ENCODE measurements at places on chromosomes 13 and 19. TPM values are rescaled to one million over a fixed set of nuclear protein-coding genes. Genes with fewer than 3 reads are reported as not detected.

TEX101 gene
- total RNA-seq = not detected

- H3K36me3 ChIP-seq = no peaks in the 10 kb centered on the region
- no peak overlapping the region for H3K4me3 ChIP-seq
Measured at GRCh38 chr13:34628209-34628682, 313.8 kb upstream of the NBEA start.

FAM216B gene
- not detected for total RNA-seq

DNA sequence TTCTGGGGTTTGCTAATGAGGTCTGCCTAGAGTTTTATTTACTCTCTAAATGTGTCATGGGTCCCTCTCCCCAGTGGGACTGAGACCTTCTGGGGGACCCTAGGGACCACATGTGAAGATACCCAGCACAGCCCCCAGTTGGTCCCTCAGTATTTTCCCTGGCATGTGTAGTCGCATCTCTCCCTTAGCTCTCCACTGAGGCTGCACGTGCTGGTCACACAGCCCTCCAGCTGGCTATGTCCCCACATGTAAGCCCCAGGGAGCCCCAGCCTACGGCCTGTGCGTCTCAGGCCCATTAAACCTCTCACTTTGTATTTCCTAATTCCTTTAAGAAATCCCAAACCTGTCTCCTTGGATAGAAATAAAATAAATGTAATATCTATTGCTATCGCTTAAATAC lies 189.6 kb upstream of the TSHZ3 start:
- no peak overlapping the region for H3K4me3 ChIP-seq
- H3K27me3 ChIP-seq = no peaks in the 10 kb centered on the region
- no peaks in the 10 kb centered on the region for H3K4me1 ChIP-seq

DNA sequence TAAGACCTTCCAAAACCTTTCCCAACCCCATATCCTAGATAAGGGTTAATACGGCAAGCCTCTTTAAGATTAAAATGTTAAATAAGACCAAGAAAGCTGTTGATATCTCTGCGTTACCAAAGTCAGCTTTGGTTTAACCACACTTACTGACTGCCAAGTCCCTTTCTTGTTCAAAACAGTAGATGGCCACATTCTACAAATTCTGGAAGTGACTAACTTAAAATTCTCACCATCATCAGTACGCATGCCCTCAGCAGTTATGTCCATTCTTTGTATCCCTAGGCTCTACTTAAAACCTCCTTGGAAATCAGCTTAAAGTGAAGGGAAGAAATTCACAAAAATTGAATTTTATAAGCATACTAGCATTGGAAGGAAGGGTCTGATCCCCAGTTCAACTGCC lies 23.6 kb downstream of the SOHLH2 start:
- no peaks in the 10 kb centered on the region for H3K27me3 ChIP-seq
- H3K36me3 ChIP-seq = no peaks in the 10 kb centered on the region
- DNase-seq = no peak
- no peak overlapping the region for H3K27ac ChIP-seq

- peaks cover 82% of the 10 kb centered on the region for H3K4me1 ChIP-seq
- no peaks in the 10 kb centered on the region for H3K27me3 ChIP-seq
- no peak for DNase-seq
Measured at GRCh38 chr19:1416014-1416841, 8.8 kb downstream of the DAZAP1 start.

DNA sequence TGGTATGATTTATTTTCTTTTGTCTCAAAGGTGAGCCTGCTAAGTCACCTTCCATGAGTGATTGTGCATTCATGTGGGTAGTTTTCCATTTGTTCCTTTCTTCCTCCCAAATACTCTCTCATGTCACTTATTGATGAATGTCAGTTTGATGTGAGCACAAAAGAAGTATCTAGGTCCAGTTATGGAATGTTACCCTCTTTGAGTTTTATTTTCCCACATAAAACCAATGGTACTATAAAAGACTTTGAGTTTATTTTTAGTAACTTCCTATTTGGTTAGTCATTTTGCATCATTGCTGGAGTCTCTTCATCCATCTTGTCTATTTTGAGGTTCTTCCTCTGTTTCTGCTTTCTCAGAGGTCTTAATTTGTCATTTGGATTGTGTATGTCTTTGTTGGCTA lies 321.3 kb downstream of the GPC6 start:
- no peak for DNase-seq
- H3K4me3 ChIP-seq = no peak overlapping the region
- no peak overlapping the region for H3K27ac ChIP-seq
- H3K36me3 ChIP-seq = no peaks in the 10 kb centered on the region

ZNF708 gene
- 22.9 TPM for total RNA-seq

- no peaks in the 10 kb centered on the region for H3K4me1 ChIP-seq
- no peaks in the 10 kb centered on the region for H3K36me3 ChIP-seq
- no peak for DNase-seq
- H3K27ac ChIP-seq = no peak overlapping the region
Measured at GRCh38 chr13:67619351-67619994, 389.3 kb upstream of the PCDH9 start.

- H3K36me3 ChIP-seq = no peaks in the 10 kb centered on the region
- H3K4me3 ChIP-seq = no peak overlapping the region
- DNase-seq = no peak
- H3K27ac ChIP-seq = no peak overlapping the region
Measured at GRCh38 chr13:80989241-80989640, 648.3 kb upstream of the SPRY2 start.

DNA sequence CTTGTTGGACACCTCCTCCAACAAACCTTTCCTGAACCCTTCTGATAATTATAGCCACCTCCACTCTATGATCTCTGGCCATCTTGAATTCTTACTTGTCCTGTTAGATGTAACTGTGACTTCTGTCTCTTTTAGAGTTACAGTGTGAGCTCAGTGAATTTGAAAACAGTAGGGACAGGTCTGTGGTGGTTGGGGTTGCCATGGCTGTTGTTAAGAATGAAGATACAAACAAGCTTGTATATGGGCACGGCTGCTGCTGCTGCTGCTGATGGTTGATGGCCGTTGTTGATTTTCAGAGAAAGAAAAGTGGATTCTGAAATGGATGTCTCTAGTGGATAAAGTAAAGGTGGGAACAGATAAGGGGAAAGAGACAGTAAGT lies 101.5 kb downstream of the STARD13 start:
- H3K36me3 ChIP-seq = no peaks in the 10 kb centered on the region
- no peak overlapping the region for H3K4me3 ChIP-seq
- no peaks in the 10 kb centered on the region for H3K27me3 ChIP-seq
- H3K4me1 ChIP-seq = peaks cover 15% of the 10 kb centered on the region
